Activated CD4-positive, alpha-beta T cell treated with anti-CD3 and anti-CD28 coated beads for 24 hours (primary cell): ENCODE measurements at places on chromosomes 2 and 18.

GRCh38 chr18:71598374-71598773, 945.8 kb downstream of the CBLN2 start:
- no peak for DNase-seq

DNA sequence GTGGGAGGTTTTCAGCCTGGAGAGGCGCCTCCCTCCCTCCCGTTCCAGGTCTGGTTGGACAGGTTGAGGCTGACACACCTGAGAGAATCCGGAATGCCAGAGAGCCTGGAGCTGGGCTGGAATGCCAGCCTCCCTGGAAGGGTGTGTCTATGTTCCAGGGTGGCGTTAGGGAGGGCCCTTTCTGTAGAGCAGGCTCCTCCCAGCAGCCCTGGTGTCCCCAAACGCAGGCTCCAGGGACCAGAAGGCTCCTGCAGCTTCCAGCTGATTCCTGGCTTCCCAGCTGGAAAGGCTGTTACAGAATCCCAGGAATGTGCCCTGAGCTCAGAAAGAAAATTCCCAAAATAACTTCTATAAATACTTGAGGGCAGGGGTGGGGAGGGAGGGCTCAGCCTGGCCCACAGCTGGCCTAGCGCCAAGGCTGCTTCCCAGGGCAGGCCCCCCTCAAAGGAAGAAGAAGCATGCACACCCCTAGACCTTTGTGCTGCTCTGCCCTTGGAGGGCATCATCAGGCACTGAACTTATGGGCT, 85.4 kb downstream of the STPG4 start:
- DNase-seq, result no peak

DNA sequence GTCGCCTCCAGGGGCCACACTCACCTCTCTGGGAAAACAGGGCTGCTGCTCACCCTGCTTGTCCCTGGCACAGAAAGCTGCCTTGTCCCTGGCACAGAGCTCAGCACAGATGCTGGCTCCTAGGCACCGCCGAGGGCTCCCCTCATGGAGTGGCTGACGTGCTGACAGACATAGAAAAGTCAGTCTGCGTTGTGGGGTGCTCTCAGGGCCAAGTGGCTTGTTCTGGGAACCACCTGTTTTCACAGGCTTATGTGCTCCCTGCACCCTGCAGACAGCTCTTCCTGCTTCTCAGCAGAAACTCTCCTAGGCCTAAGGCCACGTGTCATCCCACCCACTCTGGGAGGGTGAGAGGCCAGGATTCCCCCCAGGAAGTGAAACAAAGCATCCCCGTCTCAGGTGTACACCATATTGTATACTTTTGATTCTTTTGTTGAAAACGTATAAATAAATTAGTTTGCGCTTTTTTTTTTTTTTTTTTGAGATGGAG, 84.7 kb upstream of the TMEM200C start:
- no peak for DNase-seq

- no peak for DNase-seq
These were observed 19.8 kb downstream of the RNU2-63P start for GRCh38 chr2:87996570-87996969.

DNA sequence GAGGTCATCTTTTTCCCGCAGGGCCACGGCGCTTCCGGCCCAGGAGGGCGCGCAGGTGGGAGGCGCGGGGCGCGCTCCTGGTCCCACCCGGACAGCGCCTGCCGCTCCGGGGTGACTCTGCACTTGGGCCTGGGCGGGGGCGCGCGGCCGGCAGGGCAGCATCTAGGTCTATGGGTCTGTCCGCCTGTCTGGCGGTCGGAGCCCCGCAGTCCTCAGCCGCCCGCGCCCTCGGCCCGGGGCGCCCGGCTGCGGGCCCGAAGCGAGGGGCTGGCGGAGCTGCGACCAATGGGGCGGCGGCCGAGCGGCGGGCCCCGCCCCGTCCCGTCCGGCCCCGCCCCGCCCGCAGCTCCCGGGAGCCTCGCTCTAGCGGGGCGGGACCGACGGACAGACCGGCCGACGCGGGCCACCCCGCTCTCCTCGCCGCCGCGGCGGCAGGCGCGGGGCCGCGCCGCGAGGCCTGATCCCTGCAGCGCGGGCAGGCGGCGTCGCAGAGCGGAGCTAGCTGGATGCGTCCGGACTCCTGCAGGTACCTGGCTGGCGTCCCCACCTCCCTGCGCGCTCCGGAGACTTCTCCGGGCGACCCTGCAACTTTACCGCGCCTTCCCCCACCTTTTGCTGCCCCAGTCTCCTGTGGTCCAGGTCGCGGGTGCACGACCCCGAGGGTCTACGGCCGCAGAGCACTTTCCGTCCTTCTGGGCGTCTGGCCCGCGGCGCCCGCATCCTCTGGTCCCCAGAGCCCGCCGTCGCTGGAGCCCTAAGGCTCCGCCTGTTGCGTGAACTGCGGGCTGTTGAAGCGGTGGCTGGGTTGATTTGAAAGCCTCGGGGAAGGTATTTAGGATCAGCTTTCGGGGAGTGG, at the start of gene KCNS3:
KCNS3 (plus strand) TSS at position 387 of the 856 bp plus-strand sequence. CDS start 52,342 bp downstream, outside the sequence.
- DNase-seq, result no peak

DNA sequence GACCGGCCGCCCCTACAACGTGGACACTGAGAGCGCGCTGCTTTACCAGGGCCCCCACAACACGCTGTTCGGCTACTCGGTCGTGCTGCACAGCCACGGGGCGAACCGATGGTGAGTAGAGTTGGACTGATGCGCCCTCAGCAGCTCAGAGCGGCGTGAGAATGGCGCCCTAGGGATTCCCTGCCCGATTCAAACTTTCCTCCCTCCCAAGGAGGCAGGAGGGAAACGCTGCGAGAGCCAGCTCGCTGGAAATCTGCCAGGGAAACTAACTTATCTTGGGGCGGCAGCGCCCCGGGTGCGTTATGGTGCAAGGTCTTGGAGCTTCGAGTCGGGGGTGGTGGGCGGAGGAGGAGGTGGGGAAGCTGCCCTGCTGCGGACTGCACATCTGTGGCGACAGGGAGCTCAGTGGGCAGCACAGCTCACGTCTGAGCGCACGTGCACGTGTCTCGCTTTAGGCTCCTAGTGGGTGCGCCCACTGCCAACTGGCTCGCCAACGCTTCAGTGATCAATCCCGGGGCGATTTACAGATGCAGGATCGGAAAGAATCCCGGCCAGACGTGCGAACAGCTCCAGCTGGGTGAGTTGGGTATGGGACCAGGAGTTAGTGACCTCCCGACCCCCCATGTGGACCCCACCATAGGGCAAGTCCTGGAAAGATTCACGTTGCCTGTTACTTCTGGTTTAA, 697 bp downstream of the ITGA4 start:
- peak; percentile 48 for DNase-seq

GRCh38 chr2:231300722-231301076, 94.8 kb upstream of the B3GNT7 start:
- DNase-seq, result no peak

DNA sequence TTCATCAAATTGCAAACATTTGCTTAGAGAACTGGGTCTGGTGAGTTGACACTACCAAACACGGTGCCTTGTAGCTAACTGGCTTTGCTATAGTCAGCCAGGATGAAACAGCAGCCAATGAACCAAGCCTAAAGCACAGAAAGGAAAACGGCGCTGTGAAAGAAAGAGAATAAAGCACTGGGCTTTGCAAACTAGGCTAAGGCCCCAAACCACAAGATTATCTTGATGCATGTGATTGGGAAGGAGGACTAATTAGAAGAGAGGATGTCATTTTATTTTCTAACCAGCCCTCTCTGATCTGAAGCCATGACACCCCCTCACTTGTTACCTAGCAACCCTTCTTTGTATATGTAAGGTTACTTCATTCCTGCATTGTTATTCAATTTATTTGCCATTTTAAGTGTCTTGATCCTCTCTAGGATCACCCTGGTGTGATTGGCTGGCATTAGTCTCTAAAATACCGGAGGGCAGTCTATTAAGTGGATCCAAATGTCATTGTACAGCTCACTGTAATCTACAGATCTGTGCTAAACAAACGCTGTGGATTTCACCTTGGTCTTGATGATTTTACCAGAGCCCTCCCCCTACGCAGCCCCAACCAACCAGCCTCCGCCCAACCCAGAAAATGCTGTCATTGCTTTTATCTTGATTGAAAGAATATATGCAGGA, 395.4 kb upstream of the ACVR2A start:
- no peak for DNase-seq

- DNase-seq, result no peak
These were observed 114.3 kb downstream of the GALNT1 start for GRCh38 chr18:35695803-35696202.

DNA sequence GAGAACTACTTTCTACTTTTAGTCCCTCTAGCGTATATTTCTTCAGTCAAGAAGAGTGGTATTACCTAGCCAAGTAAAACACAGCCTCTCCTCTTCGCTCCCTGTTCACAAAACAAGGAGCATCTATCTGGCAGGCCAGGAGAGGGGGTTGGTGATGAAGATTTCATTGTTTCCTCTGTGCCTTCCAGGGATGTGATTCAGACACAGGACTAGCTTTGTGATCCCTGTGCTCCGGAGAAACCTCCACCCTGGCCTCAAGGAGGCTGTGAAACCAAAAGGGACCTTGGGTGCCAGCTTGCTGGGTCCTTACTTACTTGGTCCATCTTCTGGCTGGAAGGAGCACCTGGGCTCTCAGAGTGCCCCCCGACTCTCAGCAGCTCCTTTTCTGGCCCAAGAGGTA, 5.7 kb downstream of the RHOB start:
- no peak for DNase-seq

DNA sequence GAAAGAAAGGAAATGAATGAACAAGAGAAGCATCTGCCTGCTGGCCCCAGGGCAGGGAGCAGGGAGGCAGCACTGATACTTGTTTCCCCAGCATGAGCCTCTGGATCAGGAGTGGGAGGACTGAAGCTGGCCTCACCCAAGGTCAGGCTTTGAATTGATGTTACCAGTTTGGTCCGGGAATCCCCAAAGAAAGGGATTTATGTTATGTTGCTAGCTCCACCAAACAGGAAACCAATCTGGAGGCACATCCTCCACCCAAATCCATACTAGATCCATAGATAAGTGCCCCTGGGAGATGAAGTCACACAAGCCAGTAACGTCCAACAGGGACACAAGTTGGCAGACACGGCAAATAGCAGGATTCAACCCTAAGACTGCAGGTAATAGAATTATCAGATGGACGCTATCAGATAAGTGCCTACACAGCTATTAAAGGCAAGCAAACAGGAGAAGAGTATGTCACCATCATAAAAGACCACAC, 85.9 kb downstream of the MTCL1 start:
- no peak for DNase-seq

- no peak for DNase-seq
These were observed 847.3 kb upstream of the ACVR2A start for GRCh38 chr2:146997488-146997887.

DNA sequence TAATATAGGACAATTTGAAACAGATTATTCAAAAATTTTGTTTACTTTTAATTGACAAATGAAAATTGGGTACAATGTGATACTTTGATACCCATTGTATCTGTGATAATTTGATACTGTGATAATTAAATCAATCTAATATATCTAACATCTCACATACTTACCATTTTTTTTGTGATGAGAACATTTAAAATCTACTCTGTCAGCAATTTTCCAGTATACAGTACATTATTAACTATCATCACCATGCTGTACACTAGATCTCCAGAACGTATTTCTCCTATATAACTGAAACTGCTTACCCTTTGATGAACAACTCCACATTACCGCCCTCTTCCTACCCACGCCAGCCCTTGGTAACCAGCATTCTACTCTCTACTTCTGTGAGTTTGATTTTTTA, 139.7 kb upstream of the TFPI start:
- DNase-seq, result no peak

GRCh38 chr2:143745060-143745459, 615.8 kb downstream of the ARHGAP15 start:
- DNase-seq, result no peak

- DNase-seq, result no peak
These were observed 6.8 kb downstream of the MGAT5 start for GRCh38 chr2:134260713-134261112.

DNA sequence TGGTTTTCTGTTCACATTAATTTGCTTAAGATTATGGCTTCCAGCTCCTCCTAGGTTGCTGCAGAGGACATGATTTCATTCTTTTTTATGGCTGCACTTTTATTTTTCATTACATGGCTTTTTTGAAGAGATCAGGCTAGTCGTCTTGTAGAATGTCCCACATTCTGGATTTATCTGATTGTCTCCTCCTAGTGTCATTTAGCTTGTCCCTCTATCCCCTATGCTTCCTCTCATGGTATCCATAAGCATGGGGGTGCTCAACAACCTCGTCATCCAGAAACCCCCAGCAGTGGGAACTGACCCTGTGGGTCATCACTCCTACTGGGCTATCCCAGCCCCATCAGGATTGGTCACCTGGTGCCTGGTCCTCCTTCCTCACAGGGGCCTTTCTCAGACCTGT, 49.6 kb downstream of the SERTAD2 start:
- DNase-seq, result no peak

DNA sequence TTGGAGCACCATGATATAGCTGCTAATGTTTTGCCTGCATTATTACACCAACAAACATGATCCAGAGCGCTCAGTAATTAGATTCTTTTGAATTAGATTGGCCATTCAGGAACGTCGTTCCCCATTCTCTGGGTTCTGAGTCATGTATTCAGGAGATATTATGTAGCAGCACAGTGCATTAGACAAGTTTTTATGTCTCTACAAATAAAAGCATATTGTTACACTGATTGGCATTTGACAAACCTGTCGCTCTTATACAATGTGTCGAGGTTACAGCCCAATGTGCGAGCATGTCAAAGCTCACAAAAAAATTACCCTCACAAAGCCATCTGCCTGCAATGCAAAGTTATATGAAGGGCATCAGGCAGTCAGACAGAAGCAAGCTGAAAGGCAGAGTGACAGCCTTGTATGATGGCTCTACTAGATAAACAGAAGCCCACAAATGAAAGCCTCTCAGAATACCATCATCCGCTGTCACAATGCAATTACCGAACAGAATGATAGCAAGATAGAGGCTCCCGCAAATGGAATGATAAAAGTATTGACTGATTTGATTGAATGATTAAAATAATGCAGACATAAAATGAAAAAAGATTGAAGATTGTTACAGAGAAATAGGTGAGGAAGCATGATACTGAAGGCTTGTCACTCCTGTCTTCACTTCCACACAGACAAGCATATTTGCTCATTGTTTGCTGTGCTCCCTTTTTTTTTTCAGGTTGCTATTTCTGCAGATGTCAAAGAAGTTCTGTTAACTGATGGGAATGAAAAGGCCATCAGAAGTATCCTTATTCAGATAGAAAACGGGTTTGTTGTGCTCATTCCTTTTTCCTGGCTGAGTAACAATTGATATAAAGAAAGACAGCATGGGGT, 234.6 kb upstream of the SIX3 start:
- DNase-seq, result no peak
